ENCODE measurements at places on chromosomes 3 and 15. TPM values are rescaled to one million over a fixed set of nuclear protein-coding genes. Genes with fewer than 3 reads are reported as not detected.
A peak's percentile ranks its signal among the peaks of the same experiment; 100 is the strongest.

GOLGA8Q gene
- total RNA-seq: 3.9 TPM

CKMT1B gene
- total RNA-seq: 3.8 TPM

IREB2 gene
- total RNA-seq: 34.2 TPM

TM4SF4 gene
- total RNA-seq: not detected

FMN1 gene
- total RNA-seq: 1.8 TPM

- DNase-seq: no peak
Observed at GRCh38 chr3:128271536-128272332, 118.5 kb downstream of the EEFSEC start.

DNA sequence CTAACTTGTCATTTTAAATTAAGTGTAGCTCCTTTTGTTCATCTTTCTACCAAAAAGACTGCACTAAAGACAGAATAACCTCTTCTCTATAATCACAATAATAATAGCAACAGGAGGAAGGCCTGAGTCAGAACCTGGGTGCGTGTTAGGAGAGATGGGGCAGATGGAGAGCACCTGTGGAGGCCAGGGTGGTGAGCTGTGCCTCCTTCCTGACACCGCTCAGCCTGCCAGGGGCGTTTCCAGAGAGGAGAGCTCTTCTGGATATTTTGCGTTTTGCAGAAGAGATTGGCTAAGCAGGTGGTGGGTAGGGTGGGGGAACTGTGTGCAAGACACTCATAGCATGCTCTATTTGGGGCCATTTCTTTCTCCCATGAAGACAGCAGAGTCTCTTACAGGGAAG, 83.5 kb downstream of the MEGF11 start:
- no peak for DNase-seq

DNA sequence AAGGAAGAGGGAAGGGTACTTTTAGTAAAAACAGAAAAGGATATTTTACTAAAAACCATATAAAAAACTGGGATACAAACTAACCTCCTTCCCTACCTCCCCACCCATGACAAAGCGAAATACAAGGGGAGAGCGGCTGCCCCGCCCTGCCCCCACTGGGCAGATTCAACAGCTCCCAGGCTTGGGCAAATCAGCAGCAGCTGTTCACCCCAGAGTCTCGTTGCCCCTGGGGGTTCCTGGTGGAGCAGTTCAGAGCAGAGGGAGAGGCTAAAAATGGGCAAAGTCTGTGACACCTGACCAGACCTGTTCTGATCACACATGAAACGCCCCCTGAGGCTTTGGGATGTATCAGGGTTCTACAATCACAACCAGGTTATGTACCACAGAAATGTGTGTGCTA, 2.5 kb upstream of the ETFA start:
- no peak for DNase-seq

DNA sequence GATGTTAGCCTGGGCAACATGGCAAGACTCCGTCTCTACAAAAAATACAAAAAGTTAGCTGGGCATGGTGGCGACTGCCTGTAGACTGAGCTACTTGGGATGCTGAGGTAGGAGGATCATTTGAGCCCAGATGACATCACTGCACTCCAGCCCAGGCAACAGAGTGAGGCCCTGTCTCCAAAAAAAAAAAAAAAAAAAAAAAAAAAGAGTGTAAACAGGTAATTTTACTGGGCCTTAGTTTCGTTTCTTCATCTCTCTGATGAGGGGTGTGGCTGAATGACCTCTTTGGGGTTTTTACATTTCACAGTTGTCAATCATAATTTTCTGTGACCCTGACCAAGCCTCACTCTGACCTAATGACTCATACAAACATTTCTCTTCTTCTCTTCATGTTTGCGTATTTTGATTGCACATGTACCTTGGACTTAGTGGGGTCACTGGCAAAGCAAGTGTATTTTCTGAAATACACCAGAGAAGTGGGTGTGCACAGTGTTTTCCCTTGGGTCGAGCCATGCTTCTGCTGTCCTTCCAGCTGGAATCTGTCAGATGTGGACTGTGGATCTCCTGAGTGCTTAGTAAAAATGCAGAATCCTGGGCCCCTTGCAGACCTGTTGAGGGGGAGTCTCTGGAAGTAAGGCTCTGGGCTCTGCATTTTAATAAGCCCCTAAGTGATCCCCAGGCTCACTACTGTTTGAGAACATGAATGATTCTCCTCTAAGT, 140.5 kb downstream of the FNDC3B start:
- no peak for DNase-seq

GRCh38 chr3:4505688-4506558, 12.8 kb downstream of the ITPR1 start:
- DNase-seq: no peak

DNA sequence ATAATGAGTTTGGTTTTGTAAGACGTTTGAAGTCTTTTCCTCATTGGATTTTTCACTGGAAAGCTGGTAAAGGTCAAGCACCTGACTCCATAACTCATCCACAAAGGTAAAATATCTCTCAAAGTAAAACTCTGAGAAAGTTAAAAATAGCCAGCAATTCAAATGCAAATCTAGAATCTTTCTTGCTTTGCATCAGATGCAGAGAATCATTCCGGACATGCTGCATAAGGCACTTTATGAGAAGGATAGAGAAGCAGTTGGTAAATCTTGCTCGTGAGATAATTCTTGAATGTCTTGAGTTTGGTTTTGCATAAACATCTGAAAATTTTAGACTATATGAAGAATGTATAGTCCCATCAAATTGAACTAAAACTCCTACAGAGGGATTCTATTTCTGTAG, 9.1 kb downstream of the KCNMB2 start:
- DNase-seq: no peak

- DNase-seq: peak; percentile 55
Observed at GRCh38 chr3:100106531-100107141, 7.7 kb downstream of the FILIP1L start.

DNA sequence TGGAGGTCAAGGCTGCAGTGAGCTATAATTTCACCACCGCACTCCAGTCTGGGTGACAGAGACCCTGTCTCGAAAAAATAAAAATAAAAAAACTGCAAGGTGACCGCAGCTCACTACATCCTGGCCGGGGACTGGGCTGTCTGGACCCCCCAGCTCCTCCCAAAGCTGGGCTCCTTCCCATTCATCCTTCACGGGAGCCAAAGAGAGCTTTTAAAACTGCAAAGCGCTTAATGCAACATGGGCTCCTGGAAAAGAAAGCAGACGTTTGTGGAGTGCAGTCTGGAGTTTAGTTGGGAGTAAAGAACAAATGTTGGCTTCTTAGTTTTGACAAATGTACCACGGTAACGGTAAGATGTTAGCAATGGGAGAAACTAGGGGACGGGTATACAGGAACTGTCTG, 12.1 kb downstream of the PLXND1 start:
- no peak for DNase-seq

- peak; percentile 93 for DNase-seq
Observed at GRCh38 chr3:9890249-9891071, at the start of gene JAGN1. Gene JAGN1 (plus strand): TSS chr3:9890610. CDS start chr3:9890723, 113 bp downstream.

DNA sequence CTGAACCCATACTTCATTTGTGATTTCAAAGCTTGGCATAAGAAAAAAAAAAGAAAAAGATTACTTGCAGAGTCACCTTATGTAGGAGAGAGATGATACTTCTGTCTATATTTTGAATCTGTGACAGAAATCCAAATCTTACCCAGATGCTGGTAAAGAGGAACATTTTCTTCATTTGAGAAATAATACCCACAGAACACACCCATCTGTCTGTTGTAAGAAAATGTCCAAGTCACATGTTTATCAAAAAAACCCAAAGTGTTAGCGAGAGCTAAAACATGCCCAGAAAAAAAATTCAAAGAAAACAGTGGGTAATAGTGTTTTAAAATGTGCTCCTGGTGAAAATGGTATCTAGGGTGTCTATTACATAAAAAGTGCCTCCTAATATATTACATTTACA, 18.0 kb upstream of the RAP2B start:
- DNase-seq: no peak

DNA sequence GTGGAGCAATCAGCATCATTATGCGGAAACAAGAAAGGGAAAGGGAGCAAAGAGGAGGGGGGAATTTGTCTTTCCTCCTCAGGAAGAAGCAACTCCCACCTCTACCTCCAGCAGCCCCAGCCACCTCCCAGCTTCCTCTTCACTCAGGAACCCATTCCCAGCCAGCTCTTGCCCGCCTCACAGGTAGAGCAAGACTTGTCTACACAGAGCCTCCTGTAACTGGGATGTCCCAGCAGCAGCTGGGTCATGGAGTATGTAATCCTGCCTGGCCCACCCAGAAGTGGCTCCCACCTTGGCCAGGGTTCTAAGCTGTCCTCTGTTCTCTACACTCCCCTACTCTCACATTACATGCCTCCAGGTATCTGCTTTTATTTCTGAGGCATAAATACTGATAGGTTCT, 14.0 kb downstream of the IGDCC3 start:
- no peak for DNase-seq

DNA sequence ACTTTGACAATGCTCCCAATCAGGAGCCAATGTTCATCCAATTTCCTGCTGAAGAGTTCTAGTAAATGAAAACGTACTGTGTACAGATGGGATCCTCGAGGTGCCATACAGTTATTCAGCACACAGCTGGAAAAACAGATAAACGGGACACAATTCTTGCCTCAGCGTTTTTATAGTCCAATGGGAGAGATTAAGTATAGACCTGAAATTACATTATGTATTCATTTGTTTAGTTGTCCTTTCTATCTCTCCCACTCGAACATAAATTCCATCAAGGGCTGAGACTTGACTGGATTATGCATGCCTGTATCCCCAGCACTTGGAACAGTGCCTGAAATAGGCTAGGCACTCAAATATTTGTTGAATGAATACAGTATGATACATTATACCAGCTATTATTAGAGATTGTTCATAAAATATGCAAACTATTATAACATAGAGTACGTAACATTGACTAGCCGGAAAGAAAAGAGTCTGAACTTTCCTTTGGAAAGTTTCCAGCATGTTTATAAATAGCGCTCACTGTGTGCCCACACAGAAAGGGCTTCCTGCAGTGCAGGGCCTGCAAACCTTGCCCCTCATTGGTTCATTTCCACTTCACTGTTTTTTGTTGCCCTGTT, 27.4 kb upstream of the SNTN start:
- peak; percentile 59 for DNase-seq

- no peak for DNase-seq
Observed at GRCh38 chr3:158418035-158418434, 153.0 kb upstream of the MLF1 start.

DNA sequence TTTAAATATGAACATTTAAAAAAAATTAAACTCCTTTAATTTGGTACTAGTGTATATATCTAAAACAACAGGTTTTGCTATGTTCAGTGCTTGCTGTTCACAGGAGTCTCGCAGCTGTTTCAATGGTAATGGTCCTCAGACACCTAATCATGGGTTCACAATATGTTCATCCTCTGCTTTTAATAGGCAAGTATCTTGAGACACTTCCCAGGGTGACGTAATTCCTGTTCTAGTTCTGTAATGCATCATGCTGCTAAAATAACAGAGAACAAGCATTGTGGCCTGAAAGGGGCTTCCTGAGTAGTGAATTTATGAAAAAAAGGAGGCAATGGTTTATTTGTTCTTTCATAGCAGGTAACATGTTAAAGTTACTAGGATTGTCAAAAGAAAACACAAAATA, 625.2 kb upstream of the GBE1 start:
- no peak for DNase-seq

DNA sequence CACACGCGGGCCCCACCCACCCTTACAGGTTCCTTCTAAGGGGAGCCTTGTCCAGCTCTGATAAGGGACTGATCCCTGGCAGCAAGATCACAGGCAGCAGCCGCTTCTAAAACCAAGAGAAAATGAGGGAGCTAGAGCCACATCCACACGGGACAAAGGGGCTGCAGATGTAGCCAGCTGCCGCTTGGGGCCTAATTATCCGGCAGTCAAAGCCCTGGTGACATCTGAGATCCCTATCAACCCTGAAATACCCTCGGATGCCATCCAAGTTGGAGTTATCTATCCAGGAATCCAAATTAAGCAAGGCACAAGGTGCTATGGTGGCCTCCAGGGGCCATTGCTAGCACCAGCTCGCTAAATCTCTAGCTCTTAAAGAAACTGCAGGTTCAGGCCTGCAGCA, 248.3 kb downstream of the VPS13C start:
- no peak for DNase-seq

DNA sequence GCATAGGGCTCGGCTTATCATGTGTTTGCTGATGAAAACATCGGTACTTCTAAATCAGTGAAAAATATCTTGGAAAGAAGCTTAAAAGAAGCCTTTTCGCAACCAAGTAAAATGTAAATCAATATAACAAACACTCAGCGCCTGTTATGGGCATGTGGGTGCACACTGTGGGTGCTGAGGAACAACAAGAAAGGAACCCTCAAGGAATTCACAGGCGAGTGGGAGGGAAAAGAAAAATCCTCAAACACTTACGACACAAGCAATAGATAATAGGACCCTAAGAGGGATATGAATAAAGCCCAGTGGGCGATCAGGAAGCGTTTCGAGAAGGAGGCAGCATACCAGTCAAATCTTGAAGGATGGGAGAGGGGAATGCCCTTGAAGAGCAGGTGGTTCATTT, 21.9 kb downstream of the GLDN start:
- no peak for DNase-seq

DNA sequence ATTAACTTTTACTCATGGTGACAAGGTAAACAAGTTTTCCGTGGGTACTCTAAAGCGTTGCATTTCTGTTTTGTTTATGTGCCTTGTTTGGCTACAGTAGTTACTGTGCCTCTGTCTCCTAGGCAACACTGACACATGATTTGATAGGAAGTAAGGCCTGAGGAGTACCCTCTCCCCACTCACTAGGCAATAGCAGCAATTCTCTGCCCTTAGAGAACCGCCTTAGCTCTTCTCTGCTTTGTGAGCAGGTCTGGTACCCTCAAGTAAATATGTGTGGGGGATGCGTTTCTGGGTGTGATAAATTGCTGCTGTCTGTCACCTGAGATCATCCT, at the start of gene IL5RA:
Gene IL5RA, minus strand, starts transcription at position 76 of the 332 bp plus-strand sequence. CDS start 5,390 bp downstream, outside the sequence.
- DNase-seq: peak; percentile 50

DNA sequence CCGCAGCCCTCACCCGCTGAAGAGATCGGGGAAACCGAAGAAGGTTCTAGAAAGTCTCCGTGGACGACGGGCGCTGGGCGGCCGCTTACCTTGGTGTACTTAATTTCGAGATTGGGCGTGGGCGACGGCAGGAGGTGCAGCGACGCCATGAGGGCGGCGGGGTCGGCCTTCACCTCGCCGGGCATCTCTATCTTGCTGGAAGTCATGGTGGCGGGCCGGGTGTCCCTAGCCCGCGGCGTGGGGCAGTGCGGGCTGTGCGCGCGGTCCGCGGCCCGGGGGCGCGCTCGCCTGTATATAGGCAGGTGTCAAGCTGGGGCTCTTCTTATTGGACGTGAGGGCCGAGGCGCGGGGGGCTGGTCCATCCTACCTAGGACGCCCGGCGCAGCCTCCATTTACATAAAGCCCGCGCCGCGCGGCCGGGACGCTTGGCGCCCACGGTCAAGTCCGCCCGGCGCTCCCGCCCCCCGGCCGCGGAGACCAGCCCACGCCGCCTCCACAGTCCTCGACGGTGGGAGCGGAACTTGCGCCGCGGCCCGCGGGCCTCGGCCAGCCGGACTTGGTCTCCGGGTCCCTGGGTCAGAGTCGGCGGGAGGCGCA, at the start of gene ALDH1A2:
Gene ALDH1A2, minus strand, starts transcription at position 267 of the 597 bp plus-strand sequence. Its CDS starts 61 bp downstream, at position 206.
- peak; percentile 52 for DNase-seq

- peak; percentile 22 for DNase-seq
Observed at GRCh38 chr3:135513106-135514059, 452.1 kb upstream of the PPP2R3A start.

- DNase-seq: no peak
Observed at GRCh38 chr15:31278061-31278445, 48.6 kb upstream of the KLF13 start.

GRCh38 chr3:64441861-64442260, 216.6 kb upstream of the PRICKLE2 start:
- no peak for DNase-seq

Data from cardiac muscle cell (in vitro differentiated cells and primary cell).